ENCODE measurements at places on chromosomes 4 and X.

GRCh38 chrX:130098210-130098552 lies 12.1 kb downstream of the ELF4 start:
- no peak for DNase-seq

DNA sequence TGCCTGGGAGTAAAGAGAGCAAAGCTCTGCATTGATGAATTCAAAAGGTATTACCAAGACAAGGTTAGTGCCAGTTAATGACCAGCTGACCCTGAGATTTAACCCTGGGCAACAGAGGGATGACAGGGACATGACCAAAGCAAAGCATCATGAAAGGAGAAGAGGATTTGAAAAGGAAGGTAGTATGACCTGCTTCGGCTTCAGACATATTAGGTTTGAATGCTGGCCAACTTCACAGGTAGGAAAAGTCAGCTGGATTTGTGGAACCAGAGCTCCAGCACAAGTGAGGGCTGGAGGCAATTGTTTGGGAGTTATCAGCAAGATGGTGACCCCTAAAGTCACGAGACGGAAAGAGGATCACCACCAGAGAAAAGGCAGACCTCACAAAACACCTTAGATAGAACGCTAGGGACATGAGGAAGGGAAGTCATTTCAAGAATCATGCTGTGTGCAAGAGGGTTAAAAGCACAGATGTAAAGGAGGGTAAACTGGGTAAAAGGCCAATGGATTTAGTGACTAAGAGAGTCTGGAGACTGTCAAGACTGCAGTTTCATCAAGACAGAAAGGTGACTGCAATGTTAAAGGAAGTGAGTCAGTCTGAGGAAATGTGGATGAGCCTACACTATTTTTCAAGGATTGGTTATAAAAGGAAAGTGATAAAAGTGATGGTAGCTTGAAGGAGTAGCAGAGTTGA lies 45.6 kb downstream of the SH3RF1 start:
- DNase-seq = no peak

DNA sequence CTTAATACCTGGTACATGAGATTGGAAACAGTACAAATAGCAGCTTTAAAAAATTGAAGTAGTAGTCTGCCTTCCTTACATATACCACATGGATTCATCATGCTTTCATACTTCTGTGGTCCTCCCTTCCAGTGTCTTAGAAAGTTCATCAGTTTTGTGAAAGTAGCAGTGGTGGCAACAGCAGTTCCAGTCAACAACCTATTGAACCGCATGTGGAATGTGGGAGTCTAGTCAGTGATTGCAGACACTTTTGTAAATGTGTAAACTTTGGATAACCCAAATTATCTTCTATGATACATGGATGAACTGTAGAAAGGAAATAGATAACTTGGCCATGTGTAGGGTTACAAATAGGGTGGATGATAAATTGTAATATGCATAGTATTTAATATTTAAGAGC lies 34.1 kb downstream of the FNIP2 start:
- DNase-seq = no peak

GRCh38 chr4:32172761-32173160 lies 1452.6 kb downstream of the PCDH7 start:
- no peak for DNase-seq

DNA sequence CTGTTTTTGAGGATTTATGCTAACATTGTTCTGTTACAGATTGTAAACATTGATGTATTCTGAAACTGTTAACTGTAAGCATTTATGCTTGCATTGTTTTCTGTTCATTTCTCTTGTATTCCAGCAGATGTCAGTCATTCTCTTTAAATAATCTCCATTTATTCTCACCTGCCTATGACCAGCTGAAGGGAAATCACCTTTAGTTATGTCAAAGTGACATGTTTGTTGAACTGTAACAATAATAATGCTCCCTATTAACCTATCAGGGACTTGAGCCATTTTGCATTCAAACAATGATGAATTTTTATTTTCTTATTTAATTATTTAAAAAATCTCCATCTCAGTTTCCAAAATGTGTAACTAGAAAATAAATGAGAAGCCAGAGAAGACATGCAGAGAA lies 58.0 kb downstream of the SPCS3 start:
- no peak for DNase-seq

DNA sequence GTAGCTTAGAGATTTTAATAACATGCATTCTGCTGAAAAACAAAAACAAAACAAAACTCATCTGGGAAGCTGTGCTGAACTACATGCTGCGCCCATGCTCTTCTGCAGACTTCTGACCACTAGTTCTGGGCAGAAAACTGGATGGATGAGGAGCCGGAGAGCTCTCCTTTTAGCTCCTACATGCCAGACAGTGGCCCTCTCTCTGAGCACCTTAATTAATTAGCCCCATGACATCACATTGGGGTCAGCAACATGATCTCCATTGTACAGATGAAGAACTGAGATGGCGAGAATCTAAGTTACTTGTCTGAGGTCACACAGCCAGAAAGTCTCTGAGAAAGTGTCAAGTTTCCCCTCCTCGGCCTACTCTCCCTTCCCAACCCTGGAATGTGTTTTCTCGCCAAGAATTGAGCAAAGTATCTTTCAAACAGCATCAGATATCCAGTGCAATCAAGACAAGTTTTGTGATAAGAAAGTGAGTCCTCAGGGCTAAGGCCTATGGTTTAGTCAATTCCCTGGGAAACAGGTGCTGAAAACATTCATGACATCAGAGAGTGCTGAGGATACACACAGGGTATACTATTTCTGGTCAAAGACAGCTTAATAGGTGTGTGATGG lies 21.6 kb downstream of the SCD5 start:
- no peak for DNase-seq

- peak; percentile 53 for DNase-seq
Observed at GRCh38 chr4:2362266-2363055, 56.0 kb downstream of the ZFYVE28 start.

GRCh38 chr4:101128473-101128872 lies 218.9 kb downstream of the PPP3CA start:
- no peak for DNase-seq

DNA sequence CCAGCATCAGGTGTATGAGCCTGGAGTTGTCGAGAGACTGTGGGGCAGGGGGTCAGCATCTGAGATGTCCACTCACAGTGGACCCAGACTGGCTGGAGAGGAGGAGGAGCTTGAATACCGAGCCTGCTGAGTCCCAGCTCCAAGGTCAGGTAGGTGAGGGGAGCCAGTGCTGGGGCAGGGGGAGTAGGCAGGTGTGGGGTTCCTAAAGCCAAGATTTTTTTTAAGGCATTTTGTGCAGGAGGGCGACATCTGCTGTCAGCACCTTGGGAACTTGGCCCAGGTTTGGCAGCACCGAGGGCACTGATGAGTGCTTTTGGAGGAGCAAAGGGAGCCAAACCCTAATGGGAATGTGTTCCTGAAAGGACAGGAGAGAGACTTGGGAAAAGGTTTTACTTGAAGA lies 64.2 kb upstream of the MSANTD1 start:
- DNase-seq = no peak

- DNase-seq = no peak
Observed at GRCh38 chrX:82765811-82766210, 742.3 kb upstream of the POU3F4 start.

- DNase-seq = peak; percentile 25
Observed at GRCh38 chrX:109840585-109840984, 107.5 kb upstream of the ACSL4 start.

DNA sequence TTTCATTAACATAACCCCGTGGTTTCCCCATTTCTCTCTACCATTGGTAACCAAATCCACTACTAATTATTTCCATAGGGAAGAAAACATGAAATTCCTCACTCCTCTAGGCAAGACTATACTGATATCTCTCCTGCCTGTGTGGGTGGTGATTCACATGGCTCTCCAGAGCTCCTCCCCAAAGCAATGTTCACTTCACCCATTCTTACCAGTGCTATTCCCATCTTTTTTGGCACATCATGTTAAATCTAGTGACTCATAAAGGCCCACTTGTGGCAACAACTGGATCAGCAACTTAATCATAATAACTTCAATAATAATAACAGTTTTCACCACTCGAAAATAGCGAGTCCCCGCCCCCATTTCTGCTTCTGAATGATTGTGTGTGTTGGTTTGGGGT lies 6.1 kb upstream of the HCCS start:
- DNase-seq = no peak

- DNase-seq = no peak
Observed at GRCh38 chr4:26361297-26361696, 40.5 kb downstream of the RBPJ start.

- no peak for DNase-seq
Observed at GRCh38 chrX:53263597-53264094, 17.7 kb downstream of the IQSEC2 start.

GRCh38 chr4:184409911-184410692 lies 64.2 kb downstream of the IRF2 start:
- no peak for DNase-seq

GRCh38 chr4:171718069-171718468 lies 95.1 kb upstream of the GALNTL6 start:
- DNase-seq = no peak

GRCh38 chr4:111136438-111136837 lies 513.6 kb upstream of the PITX2 start:
- no peak for DNase-seq

GRCh38 chrX:125289209-125289608 lies 30.5 kb upstream of the TEX13C start:
- DNase-seq = no peak

- no peak for DNase-seq
Observed at GRCh38 chr4:55765070-55765469, 54.5 kb upstream of the EXOC1L start.

DNA sequence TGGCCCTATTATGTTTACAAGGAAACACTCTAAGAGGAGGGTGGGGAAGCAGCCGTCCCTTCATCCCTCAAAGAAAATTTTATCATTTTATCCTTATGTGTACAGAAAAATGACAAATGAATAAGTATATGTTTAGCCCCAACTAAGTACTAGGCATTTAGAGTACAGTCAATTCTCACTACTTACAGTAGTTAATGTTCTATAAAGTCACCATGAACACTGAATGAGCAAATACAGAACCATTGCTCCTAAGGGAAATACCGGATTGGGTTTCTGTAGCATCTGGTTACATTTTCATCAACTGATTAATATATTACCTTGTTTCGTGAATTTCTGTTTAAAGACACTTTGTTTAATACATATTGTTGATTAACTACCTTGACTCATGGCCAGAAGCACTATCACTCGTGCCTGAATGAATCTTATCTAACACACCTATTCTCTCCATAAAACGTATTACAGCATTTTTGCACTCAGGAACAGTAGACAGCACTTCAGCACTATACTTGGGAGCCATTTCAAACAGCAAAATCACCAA lies 109.3 kb downstream of the ASB9 start:
- no peak for DNase-seq

- no peak for DNase-seq
Observed at GRCh38 chr4:20268028-20268427, 16.3 kb downstream of the SLIT2 start.

- no peak for DNase-seq
Observed at GRCh38 chr4:69773484-69773883, 13.1 kb upstream of the SULT1B1 start.

- no peak for DNase-seq
Observed at GRCh38 chr4:124937993-124938392, 225.5 kb upstream of the ANKRD50 start.

GRCh38 chr4:4377191-4377590 lies 9.7 kb upstream of the NSG1 start:
- DNase-seq = no peak

DNA sequence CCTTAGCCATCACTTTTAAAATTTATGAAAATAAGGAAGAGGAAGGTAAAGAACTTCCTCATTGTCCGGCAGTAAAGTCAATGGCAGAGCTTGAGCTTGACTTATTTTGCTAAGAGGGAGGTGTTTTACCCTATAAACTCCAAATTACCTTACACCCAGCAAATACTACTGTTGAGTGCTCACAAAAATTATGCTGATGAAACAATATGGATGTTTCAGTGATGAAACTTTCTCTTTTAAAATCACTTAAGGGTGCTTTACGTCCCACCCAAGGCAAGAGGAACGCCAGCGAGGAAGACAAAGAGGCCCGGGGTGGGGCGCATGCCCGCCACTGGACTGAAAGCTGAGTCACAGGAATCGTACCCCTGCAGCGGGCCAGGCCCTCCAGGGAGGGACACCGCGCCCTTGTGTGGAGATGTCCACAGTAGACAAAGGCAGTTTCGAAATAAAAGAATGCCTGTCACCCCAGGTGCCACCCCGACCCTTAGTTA lies 560 bp upstream of the TMSB4X start:
- peak; percentile 64 for DNase-seq

DNA sequence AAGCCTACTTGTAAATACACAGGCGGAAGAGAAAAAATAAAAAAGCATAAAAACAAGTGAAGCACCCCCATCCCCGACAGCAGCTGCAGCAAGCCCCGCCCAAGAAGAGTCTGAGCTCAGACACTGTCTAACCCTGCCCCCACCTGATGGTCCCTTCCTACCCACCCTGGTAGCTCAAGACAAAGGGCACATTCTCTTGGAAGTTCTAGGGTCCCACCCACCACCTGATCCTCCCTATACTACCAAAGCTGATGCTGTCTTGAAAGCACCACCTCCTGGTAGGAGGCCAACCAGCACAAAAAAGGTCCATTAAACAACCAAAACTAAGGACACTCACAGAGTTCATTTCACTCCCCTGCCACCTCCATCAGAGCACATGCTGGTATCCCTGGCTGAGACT lies 308.2 kb downstream of the KLHL13 start:
- no peak for DNase-seq

GRCh38 chr4:7375427-7375826 lies 59.3 kb downstream of the PSAPL1 start:
- peak; percentile 62 for DNase-seq

GRCh38 chrX:107118322-107119147 lies at the start of gene RBM41:
Gene RBM41, minus strand, starts transcription at chrX:107118822. Its CDS starts 49 bp downstream, at chrX:107118773.
- peak; percentile 80 for DNase-seq

DNA sequence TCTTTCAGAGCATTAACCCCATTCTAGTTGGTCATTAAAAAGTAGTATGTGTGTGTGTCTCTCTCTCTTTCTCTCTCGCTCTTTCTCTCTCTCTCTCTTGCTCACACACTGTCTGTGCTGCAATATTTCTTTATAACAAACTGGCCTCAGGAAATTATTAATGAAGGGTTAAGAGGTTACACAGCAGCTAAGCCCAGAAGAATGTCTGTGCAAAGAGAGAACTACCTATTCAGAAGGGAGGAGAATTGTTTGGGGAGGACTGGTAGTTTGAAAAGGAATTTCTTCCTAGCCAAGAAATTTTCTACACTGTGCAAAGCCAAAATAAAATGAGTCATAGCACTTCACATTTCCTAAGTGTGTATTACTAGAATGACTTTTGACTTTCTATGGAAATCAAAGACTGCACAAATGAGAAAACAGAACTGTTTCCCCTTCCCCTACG lies 22.2 kb downstream of the PDGFC start:
- DNase-seq = no peak

- DNase-seq = no peak
Observed at GRCh38 chr4:15965325-15965724, 2.4 kb upstream of the FGFBP2 start.

GRCh38 chrX:137652086-137652485 lies 86.2 kb downstream of the ZIC3 start:
- no peak for DNase-seq

DNA sequence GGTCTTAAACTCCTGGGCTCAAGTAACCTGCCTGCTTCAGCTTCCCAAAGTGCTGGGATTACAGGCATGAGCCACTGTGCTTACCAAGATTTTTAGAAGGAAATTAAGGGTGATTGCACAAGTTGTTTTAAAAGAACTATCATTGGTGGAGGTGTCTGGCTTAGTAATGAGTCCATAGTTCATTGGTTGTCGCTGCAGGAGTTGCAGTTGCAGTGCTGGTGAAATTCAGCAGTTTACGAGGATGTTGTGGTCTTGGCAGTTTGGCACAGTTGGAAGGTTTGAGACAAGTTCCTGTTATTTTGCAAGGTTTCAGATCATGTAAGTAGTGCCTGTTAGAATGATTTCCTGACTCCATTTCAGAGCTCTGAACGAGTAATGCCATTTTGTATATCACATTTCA lies 48.1 kb downstream of the RAB40AL start:
- DNase-seq = no peak

- peak; percentile 20 for DNase-seq
Observed at GRCh38 chr4:129239088-129239487, 143.1 kb downstream of the C4orf33 start.
